ENCODE measurements at places on chromosomes 2 and 18.

- H3K36me3 ChIP-seq, result peaks cover 24% of the 10 kb centered on the region
- H3K27ac ChIP-seq, result peak overlapping the region; percentile 94
- peaks cover 19% of the 10 kb centered on the region for H3K4me1 ChIP-seq
- no peaks in the 10 kb centered on the region for H3K27me3 ChIP-seq
- H3K4me3 ChIP-seq, result peak overlapping the region; percentile 98
Measured at GRCh38 chr2:234492717-234493485, 4.0 kb downstream of the ARL4C start.

- no peaks in the 10 kb centered on the region for H3K36me3 ChIP-seq
- no peak overlapping the region for H3K27ac ChIP-seq
- DNase-seq, result no peak
- H3K4me3 ChIP-seq, result no peak overlapping the region
Measured at GRCh38 chr2:175205523-175205922, 24.0 kb upstream of the ATP5MC3 start.

GRCh38 chr2:40287773-40288172 is 164.1 kb downstream of the SLC8A1 start:
- no peak overlapping the region for H3K4me3 ChIP-seq
- DNase-seq, result no peak
- no peaks in the 10 kb centered on the region for H3K36me3 ChIP-seq
- H3K4me1 ChIP-seq, result peaks cover 9% of the 10 kb centered on the region

- H3K36me3 ChIP-seq, result no peaks in the 10 kb centered on the region
- DNase-seq, result no peak
- no peak overlapping the region for H3K27ac ChIP-seq
- H3K4me1 ChIP-seq, result peaks cover 12% of the 10 kb centered on the region
Measured at GRCh38 chr2:209121691-209122090, 302.2 kb upstream of the MAP2 start.

GRCh38 chr2:220533485-220533884 is 906.1 kb downstream of the SLC4A3 start:
- H3K27me3 ChIP-seq, result no peaks in the 10 kb centered on the region
- H3K27ac ChIP-seq, result no peak overlapping the region
- no peaks in the 10 kb centered on the region for H3K36me3 ChIP-seq
- H3K4me1 ChIP-seq, result no peaks in the 10 kb centered on the region
- DNase-seq, result no peak
- no peak overlapping the region for H3K4me3 ChIP-seq

- DNase-seq, result no peak
- H3K27ac ChIP-seq, result peak overlapping the region; percentile 39
- no peaks in the 10 kb centered on the region for H3K36me3 ChIP-seq
- H3K4me3 ChIP-seq, result peak overlapping the region; percentile 68
- H3K4me1 ChIP-seq, result peaks cover 18% of the 10 kb centered on the region
Measured at GRCh38 chr18:23238152-23238531, 102.9 kb downstream of the CABLES1 start.

DNA sequence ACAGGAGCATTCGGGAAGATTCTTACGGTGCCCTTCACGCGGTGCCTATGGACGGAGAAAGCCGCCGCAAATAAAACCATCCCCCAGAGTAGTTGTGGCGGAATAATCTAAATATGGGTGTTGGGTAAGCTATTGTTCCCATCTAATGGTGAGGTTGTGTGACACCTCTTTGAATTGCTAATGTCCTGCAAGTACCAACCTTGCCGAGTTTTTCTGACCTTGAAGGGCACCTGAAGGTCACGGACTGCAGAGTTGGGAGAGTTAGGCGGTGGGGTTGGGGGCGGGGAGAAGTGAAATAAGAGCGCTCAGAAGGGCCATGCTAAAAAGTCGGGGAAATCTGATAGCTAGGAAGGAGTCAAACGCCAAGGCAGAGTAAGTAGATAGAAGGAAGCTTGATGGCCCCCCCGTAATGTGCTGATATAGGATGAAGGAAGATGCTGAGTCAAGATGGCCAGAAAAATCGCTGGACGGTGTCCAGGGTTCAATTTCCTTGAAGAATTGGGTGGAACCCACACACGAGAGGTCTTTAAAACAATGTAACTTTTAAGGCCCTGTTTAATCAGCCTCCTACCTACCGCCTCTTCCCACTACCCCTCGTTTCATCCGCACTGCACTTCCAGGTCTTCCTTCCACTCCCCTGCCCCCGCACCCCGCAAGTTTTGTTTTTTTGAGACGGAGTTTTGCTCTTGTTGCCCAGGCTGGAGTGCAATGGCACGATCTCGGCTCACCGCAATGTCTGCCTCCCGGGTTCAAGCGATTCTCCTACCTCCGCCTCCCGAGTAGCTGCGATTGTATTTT is 600 bp downstream of the KATNAL2 start:
- no peak overlapping the region for H3K27ac ChIP-seq
- DNase-seq, result no peak
- no peaks in the 10 kb centered on the region for H3K36me3 ChIP-seq
- no peaks in the 10 kb centered on the region for H3K4me1 ChIP-seq
